ENCODE measurements at places on chromosomes 2 and 18. TPM values are rescaled to one million over a fixed set of nuclear protein-coding genes. Genes with fewer than 3 reads are reported as not detected.
A peak's percentile ranks its signal among the peaks of the same experiment; 100 is the strongest.

GATA6 gene
- 5.3 TPM for total RNA-seq

MROH2A gene
- not detected for total RNA-seq

DSG1 gene
- total RNA-seq, result 0.04 TPM

SCN9A gene
- total RNA-seq, result 25.5 TPM

REG3A gene
- total RNA-seq, result 2.3 TPM

KRTCAP3 gene
- total RNA-seq, result 2.6 TPM

TEKT4 gene
- not detected for total RNA-seq

EPAS1 gene
- 270 TPM for total RNA-seq

SLC9A2 gene
- not detected for total RNA-seq

ITPRIPL1 gene
- 2.8 TPM for total RNA-seq

ATIC gene
- total RNA-seq, result 62.8 TPM

FBXO41 gene
- 2.1 TPM for total RNA-seq

HOXD1 gene
- total RNA-seq, result 1.9 TPM

ITGB6 gene
- not detected for total RNA-seq

VRK2 gene
- 21.0 TPM for total RNA-seq

LIMS4 gene
- 2.2 TPM for total RNA-seq

COL3A1 gene
- total RNA-seq, result 191 TPM

NOL4 gene
- total RNA-seq, result 0.58 TPM

SCN3A gene
- 0.58 TPM for total RNA-seq

DSC2 gene
- 7.4 TPM for total RNA-seq

C2orf80 gene
- not detected for total RNA-seq

GRCh38 chr2:44549856-44550255 lies 188.1 kb downstream of the CAMKMT start:
- DNase-seq, result no peak

GRCh38 chr2:235283246-235283645 lies 210.6 kb upstream of the AGAP1 start:
- DNase-seq, result no peak

GRCh38 chr18:3104190-3105054 lies 91.5 kb upstream of the LPIN2 start:
- DNase-seq, result no peak

GRCh38 chr2:217642944-217643343 lies 359.9 kb downstream of the TNS1 start:
- DNase-seq, result no peak

GRCh38 chr18:63882333-63883141 lies 5.0 kb upstream of the SERPINB2 start:
- DNase-seq, result no peak

GRCh38 chr2:42877511-42877910 lies 85.1 kb upstream of the HAAO start:
- no peak for DNase-seq

- DNase-seq, result no peak
Measured at GRCh38 chr18:12287131-12287681, 20.8 kb upstream of the TUBB6 start.

GRCh38 chr2:44004735-44005602 lies 9.2 kb upstream of the LRPPRC start:
- DNase-seq, result no peak

GRCh38 chr18:63646936-63647335 lies 2.9 kb upstream of the SERPINB4 start:
- DNase-seq, result no peak

- DNase-seq, result no peak
Measured at GRCh38 chr18:59885579-59886163, 14.1 kb upstream of the PMAIP1 start.

- no peak for DNase-seq
Measured at GRCh38 chr2:205720451-205720902, 38.2 kb downstream of the NRP2 start.

GRCh38 chr2:209900638-209901037 lies 101.8 kb upstream of the RPE start:
- DNase-seq, result no peak

GRCh38 chr18:59813942-59814341 lies 85.9 kb upstream of the PMAIP1 start:
- DNase-seq, result no peak

DNA sequence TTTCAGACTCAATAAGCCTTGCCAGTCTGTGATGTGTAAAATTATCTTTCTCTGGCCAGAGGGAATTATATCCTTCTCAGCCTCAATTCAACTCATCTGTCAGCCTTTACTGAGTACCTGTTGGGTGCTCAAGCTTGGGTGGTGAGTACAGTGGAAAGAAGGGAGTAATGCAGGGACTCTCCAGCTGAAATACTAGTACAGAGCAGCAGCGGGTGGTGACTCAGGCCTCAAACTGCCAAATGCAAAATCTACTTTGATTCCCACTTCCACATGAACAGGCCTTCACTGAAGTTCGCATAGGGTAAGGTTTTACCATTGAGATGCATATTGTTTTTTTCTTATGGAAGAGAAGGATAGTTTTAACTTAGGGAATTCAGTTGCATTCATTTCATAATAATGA lies 326.8 kb downstream of the LRRTM1 start:
- no peak for DNase-seq

DNA sequence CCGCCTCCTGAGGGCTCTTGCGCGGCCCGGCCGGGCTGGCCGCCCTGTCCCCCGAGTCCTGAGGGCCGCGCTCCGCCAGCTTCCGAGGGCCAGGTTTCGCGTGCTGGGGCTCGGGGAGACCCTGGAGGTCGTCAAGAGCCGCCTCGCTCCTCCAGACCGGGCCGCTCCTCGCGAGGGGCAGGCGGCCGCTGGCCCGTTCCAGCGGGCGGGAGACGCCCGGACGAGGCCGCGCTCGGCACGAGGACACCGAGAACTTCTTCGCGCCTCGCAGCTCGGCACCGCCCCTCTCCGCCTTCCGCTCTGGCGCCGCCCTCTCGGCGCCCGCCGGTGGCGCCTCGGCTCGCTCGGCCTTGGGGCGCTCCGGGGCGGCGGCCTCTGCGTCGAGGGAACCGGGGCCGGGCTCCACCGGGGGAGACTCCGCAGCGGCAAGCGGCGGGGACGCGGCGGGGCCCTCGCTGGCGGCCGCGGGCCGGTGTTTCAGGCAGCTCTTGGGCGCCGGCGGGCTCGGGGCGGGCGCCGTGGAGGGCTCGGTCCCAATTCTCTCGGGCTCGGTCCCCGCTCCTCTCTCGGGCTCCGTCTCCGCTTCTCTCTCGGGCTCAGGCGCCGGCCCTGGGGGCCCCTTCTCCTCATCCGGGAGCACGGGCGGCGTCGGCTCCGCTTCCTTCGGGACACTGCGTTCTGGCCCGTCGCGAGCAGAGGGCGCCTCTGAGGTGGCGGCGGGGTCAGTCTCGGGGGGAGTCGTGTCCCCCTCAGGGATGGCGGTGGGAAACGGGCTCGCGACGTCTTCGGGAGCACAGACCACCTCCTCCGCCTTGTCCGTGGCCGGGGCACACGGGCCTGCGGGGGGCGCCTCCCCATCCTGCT lies 91.6 kb upstream of the MGAT4A start:
- DNase-seq, result peak; percentile 75

DNA sequence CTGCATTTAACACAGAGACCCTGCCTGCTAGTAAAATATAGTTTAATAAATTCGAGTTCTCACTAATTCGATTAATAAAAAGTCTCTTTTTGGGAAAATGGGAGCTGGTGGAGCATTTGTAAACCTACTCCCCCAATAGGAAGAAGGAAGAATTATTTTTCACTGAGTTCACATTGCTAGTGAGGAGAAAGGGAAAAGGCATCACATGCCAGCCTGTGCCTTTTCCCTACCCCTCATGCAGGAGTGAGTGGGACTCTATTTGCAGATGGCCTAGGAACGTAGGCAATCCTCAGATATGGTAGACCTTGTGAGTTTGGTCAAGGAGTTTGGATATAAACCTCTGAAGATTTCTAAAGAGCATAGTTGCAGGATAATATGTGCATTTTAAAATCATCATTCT lies 218.4 kb upstream of the TRIB2 start:
- DNase-seq, result no peak

GRCh38 chr2:109382951-109383350 lies 230.8 kb downstream of the SEPTIN10 start:
- peak; percentile 68 for DNase-seq

GRCh38 chr2:69306393-69306821 lies 80.6 kb downstream of the GFPT1 start:
- DNase-seq, result no peak

- no peak for DNase-seq
Measured at GRCh38 chr2:127783101-127783500, 27.9 kb downstream of the WDR33 start.

DNA sequence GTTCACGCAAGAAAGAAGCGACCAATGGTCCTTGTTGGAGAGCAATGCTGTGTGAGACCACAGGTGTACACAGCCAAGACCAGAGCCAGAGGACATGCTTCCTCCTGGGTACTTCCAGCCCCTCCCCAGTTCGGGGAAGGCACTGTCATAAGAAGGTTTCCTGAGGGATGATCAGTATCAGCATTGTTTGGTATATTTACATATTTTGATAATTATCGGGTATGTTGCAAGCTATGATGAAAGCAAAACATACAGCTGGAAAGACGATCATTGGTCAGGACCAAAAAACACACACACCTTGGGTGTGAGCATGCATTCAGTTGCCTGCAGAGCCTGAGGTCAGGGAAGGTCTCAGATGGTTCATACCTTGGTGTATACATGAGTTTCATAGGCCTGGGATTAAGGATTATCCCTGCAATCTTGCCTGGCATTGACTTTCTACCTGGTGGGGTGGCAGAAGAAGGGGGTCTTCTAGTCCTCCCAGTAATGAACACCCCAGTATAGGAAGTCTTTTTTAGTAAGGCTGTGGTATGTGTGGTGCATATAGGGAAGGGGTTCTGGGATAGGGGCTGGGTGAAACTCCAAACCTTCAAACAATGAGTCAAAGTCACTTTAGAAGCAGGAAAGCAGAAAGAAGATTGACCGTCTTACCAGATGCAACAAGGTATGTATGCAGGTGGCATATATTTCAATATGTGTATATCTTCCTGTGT lies 2.9 kb downstream of the SERPINB2 start:
- DNase-seq, result no peak
